ENCODE measurements at places on chromosomes 6 and 20.

GRCh38 chr20:14580418-14581074 lies 243.1 kb upstream of the FLRT3 start:
- no peak for DNase-seq

GRCh38 chr6:98280492-98280891 lies 553.9 kb upstream of the POU3F2 start:
- no peak for DNase-seq

- no peak for DNase-seq
Measured at GRCh38 chr20:11350126-11351005, 567.3 kb upstream of the BTBD3 start.

- DNase-seq, result no peak
Measured at GRCh38 chr6:143294265-143294860, 156.1 kb downstream of the ADAT2 start.

GRCh38 chr6:47810885-47811284 lies 29.1 kb downstream of the OPN5 start:
- no peak for DNase-seq

DNA sequence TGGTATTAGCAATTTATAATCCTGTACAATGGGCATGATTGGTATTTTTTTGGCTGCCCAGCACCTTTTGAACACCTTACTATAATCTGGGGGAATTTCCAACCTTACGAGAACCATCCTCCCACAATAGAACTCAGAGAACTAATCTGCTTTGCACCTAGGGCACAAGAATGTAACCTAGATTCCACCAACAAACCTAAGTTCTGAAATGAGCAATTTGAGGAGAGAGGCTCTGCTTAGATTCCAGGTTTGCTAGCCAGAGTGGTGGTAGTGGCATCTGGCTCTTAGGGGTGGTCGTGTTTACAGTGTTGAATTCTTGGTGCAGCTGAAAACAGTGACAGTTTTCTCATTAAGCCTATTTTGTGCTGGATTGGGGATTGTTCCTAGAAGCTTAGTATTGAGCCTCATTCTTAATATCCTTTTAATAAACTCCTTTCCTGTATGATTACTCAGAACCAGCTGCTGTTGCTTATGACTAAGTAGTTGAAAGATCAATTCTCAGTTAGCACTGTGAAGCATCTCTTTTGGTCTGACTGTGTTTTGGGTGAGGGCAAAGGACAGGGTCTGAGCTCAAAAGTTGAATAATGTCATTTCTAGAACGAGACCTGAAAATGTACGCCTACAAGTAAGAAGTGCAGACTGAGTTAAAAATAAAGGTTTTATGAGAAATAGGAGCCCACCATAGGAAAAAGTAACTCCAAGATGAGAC lies 385.6 kb downstream of the CDKAL1 start:
- DNase-seq, result no peak

- DNase-seq, result no peak
Measured at GRCh38 chr6:23940466-23940865, 185.5 kb upstream of the NRSN1 start.

- DNase-seq, result no peak
Measured at GRCh38 chr6:41937861-41938574, 3.6 kb downstream of the CCND3 start.

GRCh38 chr20:56974499-56975250 lies 291.8 kb downstream of the BMP7 start:
- no peak for DNase-seq
